ENCODE measurements at places on chromosomes 6 and 20. TPM values are rescaled to one million over a fixed set of nuclear protein-coding genes. Genes with fewer than 3 reads are reported as not detected.

TMEM217 gene
- 0.36 TPM for total RNA-seq

C20orf144 gene
- not detected for total RNA-seq

POPDC3 gene
- 1.8 TPM for total RNA-seq

TFAP2C gene
- 1.6 TPM for total RNA-seq

PPIL6 gene
- 8.8 TPM for total RNA-seq

ACTL10 gene
- total RNA-seq: 3.5 TPM

MYLK2 gene
- total RNA-seq: not detected

HEY2 gene
- not detected for total RNA-seq

MLN gene
- total RNA-seq: not detected

MYMX gene
- total RNA-seq: not detected

MUC21 gene
- not detected for total RNA-seq

EFCAB8 gene
- not detected for total RNA-seq

CD109 gene
- 20.7 TPM for total RNA-seq

SLC22A23 gene
- total RNA-seq: 0.12 TPM

GRIK2 gene
- not detected for total RNA-seq

HNF4A gene
- not detected for total RNA-seq

SLC4A11 gene
- not detected for total RNA-seq

NEDD9 gene
- 8.9 TPM for total RNA-seq

BFSP1 gene
- 0.99 TPM for total RNA-seq

PBOV1 gene
- total RNA-seq: not detected

MAFB gene
- total RNA-seq: 0.52 TPM

AFG1L gene
- 3.8 TPM for total RNA-seq

GMDS gene
- 0.22 TPM for total RNA-seq

VNN1 gene
- total RNA-seq: 1.1 TPM

All from MG63 (cell line).